ENCODE measurements at places on chromosomes 3 and 15.

GRCh38 chr3:148758303-148758884 lies 60.7 kb downstream of the AGTR1 start:
- DNase-seq, result no peak

DNA sequence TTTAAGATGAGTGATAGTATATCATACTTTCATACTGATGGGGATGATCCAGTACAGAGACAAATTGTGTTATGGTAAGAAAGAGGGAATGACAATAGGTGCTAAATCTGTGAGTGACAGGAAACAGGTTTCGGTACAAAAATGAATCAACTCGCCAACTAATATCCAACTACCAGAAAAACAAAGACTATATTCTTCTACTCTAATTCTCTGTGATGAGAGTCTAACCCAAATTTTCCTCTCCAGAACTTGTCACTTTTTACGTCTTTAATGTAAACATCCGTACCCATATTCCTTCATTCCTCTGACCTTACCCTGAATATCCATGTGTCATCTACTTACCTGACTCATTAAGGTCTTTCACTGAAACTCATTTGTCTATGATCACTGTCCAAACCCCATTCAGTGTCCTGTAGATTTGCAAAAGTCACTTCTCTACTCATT lies 39.6 kb downstream of the SCAPER start:
- no peak for DNase-seq

GRCh38 chr15:88617790-88618189 lies 3.4 kb upstream of the AEN start:
- DNase-seq, result no peak

- DNase-seq, result no peak
Observed at GRCh38 chr3:71060536-71060935, 523.0 kb downstream of the FOXP1 start.

DNA sequence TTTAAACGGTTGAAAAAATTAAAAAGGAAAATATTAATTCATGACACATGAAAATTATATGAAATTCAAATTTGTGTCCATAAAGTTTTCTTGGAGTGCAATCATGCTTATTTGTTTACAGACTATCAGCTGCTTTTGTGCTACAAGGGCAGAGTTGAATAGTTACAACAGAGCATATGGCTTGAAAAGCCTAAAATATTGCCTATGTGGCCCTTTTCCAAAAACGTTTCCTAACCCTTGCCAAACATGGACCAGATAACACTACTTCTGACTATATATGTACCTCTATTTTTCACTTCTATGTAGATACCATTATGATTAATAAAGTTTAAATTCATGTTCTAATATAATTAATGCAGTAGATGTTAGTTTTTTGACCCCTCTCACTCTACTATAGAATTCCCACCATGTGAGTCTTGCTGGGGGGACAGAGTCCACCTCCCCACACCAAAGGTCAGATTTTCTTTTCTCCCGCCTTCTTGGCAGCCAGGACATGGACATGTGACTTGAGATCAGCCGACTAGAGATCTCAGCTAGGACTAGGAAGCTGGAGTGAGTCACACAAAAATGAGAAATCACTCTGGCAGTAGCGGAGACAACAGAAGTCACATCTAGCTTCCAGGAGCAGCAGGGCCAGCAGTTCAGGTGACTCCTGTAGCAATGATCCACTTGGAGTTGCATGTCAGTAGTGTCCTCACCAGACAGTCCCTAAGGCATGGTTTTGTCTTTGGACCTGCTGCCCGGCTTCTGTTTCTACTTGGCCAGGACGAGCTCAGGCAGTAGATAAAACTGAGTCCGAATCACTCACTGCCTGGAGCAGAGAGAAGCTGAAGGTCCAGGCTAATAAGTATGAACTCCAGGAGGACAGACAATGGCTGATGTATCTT lies 22.4 kb downstream of the CIAO2A start:
- DNase-seq, result no peak

DNA sequence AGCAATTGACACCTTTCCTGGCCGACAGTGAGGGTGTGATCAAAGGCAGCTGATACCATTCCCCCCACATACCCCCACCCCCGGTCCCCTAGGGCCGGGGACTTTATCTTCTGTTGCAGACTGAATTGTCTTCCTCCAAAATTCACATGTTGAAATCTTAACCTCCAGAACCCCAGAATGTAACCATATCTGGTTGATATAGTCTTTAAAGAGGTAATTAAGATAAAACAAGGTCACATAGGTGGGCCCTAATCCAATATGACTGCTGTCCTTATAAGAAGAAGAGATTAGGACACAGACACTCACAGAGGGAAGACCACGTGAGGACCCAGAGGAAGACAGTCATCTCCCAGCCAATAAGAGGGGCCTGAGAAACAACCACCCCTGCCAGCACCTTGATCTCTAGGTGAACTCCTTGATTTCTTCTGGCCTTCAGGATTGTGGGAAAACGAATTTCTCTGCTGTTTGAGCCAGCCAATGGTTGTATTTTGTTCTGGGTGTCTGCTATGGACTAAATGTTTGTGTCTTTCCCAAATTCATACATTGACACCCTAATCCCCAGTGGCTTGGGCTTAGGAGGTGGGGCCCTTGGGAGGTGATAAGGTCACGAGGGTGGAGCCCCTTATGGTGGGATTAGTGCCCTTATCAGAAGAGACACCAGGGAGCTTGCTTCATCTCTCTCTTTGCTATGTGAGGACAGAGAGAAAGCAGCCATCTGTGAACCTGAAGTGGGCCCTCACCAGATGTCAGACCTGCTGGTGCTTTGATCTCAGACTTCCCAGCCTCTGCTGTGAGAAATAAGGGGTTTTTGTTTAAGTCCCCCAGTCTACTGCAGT lies 144.0 kb downstream of the CHSY1 start:
- DNase-seq, result no peak

GRCh38 chr15:67813104-67813634 lies 12.1 kb upstream of the SKOR1 start:
- DNase-seq, result no peak

DNA sequence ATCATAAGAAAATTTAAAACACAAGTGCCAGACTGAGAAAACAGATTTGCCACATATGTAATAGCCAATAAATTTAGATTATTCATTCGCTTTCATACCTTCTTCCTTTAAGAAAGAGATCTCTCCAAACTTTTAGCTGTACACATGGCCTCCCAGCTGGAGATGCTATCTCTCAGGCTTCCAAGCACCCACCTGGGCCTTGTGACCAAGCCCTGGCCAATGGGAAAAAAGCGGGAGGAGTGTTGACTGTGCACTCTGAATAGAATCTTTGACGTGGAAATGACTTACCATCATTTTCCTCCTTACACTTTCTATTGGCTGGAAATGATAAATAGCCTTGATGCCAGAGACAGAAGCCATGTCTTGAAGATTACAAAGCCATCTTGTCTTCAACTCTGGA lies 1106.6 kb downstream of the TBL1XR1 start:
- no peak for DNase-seq

DNA sequence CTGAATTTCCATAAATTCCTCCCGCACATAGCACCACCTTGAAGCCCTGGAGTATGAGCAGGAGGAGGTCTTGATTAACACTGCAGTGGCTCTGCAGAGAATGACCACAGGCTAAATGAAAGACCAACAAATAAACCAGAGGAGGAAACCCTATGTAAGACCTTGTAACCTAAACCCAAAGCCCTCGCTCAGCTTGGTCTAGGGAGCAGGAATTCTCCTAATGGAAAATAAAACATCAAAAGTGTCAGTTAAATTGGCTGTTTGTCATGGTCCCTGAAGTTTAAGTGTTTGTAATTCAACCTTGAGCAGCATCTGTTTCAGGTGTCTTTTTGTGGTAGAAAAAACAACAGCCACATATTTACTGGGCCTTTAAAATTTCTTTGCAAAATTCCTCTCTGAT lies 9.2 kb upstream of the UBE2Q2 start:
- no peak for DNase-seq

DNA sequence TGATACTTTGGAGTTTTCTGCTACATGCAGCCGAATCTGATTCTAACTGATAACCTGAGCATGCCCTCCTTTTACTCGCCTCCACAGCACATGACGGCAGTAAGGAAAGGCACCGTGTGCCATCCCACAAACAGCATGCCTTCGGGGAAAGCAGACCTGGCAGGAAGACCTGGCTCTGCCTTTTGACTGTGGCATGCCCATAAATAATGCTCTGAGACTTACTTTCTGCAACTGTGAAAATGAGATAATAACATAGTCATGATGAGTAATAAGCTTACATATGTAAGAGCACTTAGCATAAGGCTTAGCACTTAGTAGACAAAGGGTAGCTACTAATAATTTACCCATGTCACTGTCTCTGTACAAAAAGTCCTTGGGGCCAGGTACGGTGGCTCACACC lies 32.9 kb downstream of the MTHFS start:
- no peak for DNase-seq

GRCh38 chr15:27260523-27260922 lies 289.5 kb downstream of the GABRG3 start:
- no peak for DNase-seq

DNA sequence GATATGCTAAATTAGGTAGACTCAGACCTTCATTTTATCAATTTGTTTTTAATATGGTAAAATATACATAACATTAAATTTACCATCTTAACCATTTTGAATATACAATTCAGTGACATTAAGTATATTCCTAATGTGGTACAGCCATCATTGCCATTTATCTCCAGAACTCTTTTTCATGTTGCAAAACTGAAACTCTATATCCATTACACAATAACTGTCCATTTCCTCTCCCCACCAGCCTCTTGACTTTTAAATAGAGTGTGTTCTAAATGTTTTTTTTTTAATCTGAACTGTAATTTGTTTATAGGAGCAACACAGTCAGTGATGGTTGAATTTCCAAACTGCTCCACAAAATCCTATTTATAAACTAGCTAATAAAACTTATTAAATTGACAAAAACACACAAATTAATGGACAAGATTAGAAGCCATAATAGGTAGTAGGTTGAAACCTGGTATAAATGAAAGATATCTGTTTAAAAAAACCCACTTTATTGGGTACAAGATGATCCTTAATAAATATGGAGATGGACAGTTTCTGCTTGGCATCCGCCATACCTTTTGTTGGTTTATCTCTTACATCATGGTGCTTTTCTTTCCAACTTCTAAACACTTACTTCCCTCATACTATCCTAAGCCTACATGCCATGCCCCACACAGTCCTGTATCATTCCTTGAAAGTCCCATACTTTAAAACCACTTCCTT lies 142.4 kb downstream of the ZPLD1 start:
- DNase-seq, result no peak

DNA sequence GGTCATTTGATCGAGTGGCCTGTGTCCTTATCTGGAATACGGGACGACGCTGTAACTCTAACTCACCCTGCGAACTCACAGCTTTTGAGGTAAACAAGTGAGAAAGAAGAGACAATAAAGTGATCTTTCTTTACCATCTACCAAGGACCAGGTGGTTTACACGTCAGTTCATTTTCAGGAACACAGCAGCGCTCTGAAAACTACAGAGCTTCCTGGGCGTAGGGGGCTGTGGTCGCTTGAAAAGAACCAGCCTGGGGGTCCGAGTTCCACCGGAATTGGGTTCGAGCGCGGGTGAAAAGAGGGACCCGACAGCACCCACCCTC lies 357 bp downstream of the KIAA1143 start:
- no peak for DNase-seq

DNA sequence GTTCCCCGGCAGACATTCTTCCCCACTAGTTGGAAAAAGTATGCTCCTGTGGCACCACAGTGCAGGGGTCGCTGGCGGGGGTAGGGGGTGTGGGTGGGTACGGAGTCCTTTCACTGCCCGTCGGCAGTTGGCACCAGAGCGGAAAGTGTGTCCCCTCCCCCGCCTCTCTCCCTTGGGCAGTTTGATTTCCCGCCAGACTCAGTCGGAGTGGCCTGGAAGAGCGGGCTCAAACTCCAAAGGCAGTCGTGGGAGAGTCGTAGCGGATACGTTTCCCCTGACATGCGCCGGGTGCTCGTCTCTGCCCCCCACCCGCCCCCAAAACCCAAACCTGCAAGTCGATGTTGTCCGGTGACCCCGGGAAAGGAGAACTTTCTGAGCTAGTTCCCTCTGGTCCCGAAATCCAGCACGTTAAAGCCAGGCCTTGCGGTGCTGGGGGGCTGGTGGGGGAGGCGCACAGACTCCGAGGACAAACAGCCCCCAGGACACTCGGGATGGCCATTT lies 4.4 kb upstream of the FOXB1 start:
- DNase-seq, result peak; percentile 14

GRCh38 chr3:124119056-124119716 lies 127.3 kb upstream of the ROPN1 start:
- DNase-seq, result no peak

- DNase-seq, result no peak
Observed at GRCh38 chr3:46468753-46469600, 4.3 kb upstream of the LTF start.

GRCh38 chr3:51099794-51100535 lies 285.1 kb upstream of the MANF start:
- DNase-seq, result no peak

DNA sequence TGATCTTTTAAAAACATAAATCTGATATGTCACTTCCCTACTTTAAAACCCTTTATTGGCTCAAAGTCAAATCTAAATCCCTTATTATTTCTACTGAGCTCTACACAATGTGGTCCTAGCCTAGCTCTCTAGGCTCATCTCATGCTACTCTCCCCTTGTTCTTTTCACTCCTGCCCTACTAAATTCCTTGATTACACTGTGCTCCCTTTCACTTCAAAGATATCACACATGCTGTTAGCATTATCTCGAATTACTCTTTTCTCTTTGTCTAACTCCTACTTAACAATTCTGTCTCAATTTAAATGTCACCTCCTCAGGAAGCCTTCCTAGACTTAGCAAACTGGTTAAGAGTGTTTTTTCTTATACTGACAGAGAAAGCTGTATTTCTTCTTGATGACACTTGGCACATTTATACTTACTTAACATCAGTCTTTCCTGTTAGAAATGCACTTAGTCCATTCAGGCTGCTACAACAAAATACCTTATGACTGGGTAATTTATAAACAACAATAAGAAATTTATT lies 102.0 kb downstream of the SCAPER start:
- DNase-seq, result no peak

DNA sequence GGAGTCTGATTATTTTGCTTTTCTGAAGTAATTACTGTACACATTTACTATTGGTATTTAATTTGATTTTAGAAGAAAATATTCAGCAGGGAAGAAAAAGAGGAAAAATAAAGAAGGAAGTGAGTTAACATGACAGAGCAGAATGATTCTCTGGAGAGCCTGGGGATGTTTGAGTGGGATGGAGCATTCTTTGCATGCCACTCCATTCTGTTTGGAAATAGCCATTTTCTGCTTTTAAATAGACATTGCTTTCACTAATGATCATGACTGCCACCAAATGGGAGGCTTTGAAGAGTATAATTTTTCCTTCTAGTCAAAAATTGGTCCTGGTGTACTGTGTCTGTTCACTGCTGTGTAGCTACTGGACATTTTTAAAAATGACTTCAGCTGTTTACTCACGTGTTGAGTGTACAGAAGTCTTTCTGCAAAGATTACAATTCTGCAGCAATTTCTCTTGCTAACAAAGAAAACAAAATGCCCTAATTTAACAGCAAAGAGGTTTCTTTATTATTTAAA lies 196.1 kb downstream of the RYR3 start:
- DNase-seq, result peak; percentile 75

GRCh38 chr3:144175644-144176425 lies 204.2 kb downstream of the DIPK2A start:
- no peak for DNase-seq

- DNase-seq, result no peak
Observed at GRCh38 chr15:63260791-63261190, 16.6 kb upstream of the APH1B start.

GRCh38 chr3:58288011-58288728 lies 17.9 kb upstream of the RPP14 start:
- DNase-seq, result no peak

- no peak for DNase-seq
Observed at GRCh38 chr15:94366781-94367180, 135.4 kb downstream of the MCTP2 start.
